HT1080 (cell line): ENCODE measurements at places on chromosomes 13 and 19.
A peak's percentile ranks its signal among the peaks of the same experiment; 100 is the strongest.

- no peak for DNase-seq
These were observed 4.6 kb upstream of the EPS15L1 start for GRCh38 chr19:16476401-16476800.

GRCh38 chr13:42333613-42334328 is 61.8 kb downstream of the AKAP11 start:
- peak; percentile 58 for DNase-seq

- no peak for DNase-seq
These were observed 2.6 kb upstream of the CYP4F11 start for GRCh38 chr19:15936950-15937349.

DNA sequence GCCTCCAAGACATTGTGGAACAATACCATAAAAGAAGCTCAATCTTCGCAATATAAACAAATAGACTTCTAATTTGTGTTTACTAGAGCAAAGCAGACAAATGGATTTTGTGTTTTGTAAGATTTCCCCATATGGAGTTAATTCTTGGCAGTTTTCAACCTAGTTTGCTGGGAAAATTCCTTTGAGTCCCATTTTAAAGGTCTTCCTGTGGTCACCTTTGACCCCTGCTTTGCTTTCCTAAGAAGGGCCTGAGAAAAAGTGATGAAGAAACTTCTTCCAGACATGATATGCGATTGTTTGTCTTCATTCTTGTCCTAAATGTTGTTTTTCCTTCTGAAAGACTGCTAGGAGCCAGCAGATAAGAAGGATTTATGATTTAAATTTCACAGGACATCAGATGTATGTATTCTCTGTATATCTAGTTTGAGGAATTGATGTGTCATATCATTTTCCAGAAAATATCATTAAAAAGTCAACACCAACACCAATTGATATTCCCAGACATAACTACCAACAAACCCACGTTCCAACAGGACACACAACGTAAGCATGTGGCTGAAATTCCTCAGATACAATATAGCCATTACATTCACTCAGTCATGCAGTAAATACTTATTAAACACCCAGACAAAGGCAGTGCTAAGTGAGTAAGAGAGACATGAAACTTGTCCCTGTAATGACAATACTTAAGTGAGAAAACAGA is 276.4 kb downstream of the LHFPL6 start:
- DNase-seq: no peak

DNA sequence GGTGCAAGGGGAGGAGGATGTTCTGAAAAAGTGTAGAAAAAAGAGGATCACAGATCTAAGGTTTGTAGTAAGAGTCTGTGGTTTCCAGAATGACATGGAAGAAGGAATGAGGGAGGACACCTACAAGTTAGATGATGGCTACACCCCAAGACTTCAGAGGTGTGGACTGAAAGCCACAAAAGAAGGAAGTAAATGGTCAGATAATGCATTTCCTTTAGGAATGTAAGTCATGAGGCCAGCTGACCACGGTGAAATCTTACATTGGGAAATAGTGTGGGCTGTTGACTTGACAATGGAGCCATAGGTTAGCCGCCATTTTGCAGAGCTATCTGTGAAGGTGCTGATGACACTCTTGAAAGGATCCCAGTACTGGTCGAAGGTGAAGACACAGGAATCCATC is 25.3 kb upstream of the FBXO27 start:
- peak; percentile 17 for DNase-seq

GRCh38 chr19:16283210-16284061 is 41.2 kb upstream of the KLF2 start:
- no peak for DNase-seq

DNA sequence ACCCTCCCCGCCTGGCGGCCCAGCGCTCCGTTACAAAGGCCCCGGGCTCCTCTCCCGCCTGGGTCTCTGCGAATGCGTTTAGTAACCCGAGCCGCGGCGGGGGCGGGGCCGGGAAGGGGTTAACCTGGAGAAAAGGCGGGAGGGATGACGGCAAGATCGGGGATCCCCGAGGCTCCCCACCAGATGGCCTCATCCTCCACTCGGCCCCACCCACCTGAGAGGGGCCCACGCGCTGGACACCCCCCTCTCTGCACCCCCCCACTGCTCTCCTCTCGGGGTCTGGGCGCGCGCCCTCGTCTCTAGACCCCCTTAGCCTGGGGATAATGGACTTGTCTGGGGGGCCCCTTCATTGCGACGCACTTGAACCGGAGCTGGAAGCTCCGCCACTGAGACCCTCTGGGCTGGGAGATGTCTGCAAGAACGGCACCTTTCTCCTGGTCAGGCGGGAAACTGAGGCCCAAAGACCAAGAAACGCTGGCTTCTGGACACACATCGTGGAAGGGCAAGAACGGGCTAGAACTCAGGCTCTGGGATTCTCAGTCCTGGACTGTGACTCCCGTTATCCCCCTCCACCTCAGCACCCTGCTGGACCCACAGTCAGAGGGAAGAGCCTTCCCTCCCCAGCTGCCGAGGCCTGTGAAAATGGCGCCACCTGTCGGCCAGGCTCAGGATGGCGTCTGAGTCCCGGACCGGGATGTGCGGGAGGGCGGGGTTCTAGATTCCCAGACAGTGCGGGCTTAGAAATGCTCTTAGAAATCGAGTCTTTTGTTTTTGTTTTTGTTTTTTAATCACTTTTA is 2.9 kb upstream of the LTBP4 start:
- DNase-seq: peak; percentile 86

- no peak for DNase-seq
These were observed 10.5 kb downstream of the ZIC2 start for GRCh38 chr13:99991828-99992775.

GRCh38 chr13:34371645-34372395 is 553.9 kb downstream of the RFC3 start:
- DNase-seq: no peak

DNA sequence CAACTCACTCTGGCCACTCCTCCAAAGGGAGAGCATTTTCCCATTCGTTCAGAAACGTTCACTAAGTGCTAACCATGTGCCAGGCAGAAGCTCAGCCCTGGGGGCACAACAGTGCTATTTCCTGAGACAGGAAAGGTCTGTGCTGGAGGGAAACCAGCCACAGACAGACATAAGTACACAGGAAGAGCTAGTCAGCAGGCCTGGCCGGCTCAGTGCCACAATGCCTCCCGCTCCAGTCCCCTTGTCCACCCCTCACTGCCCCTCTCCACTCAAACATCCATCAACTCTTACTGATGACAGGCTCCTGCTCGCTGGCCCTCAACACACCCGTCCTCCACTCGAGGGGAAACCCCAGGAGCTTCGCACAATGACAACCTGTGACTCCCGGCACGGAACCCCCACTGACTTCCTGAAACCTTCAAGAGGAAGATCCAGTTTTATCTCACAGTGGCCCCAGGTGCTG is 11.3 kb upstream of the PLA2G4C start:
- peak; percentile 53 for DNase-seq

DNA sequence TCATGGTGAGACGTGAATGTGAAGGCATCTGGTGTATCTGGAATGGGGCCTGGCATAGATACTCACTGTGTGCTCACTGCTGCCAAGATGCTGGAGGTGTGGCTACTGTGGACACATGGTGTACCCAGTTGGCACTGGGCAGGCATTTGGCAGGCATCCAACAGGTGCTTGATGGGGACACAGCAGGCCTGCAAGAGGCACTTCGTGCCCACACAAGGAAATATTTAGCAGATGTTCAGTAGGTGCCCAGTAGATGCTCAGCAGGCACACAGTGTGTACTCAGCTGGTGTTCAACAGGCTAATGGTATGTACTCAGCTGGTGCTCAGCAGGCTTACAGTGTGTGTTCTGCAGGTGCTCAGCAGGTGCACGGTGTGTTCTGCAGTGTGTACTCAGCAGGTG is 14.2 kb downstream of the CRTC1 start:
- DNase-seq: no peak

GRCh38 chr13:33321686-33322542 is 36.4 kb upstream of the STARD13 start:
- DNase-seq: no peak

GRCh38 chr13:100825557-100825956 is 151.0 kb upstream of the TMTC4 start:
- DNase-seq: no peak
